Activated CD4-positive, alpha-beta memory T cell treated with anti-CD3 and anti-CD28 coated beads for 36 hours (primary cell): ENCODE measurements at places on chromosomes 16 and 17. TPM values are rescaled to one million over a fixed set of nuclear protein-coding genes. Genes with fewer than 3 reads are reported as not detected.

The LYRM1 gene
- 26.5 TPM for total RNA-seq

The SULT1A3 gene
- 14.2 TPM for total RNA-seq

The TVP23B gene
- 34.1 TPM for total RNA-seq

The GGA3 gene
- 70.7 TPM for total RNA-seq

The ASGR2 gene
- total RNA-seq = not detected
